ENCODE measurements at places on chromosomes 7 and 10.

DNA sequence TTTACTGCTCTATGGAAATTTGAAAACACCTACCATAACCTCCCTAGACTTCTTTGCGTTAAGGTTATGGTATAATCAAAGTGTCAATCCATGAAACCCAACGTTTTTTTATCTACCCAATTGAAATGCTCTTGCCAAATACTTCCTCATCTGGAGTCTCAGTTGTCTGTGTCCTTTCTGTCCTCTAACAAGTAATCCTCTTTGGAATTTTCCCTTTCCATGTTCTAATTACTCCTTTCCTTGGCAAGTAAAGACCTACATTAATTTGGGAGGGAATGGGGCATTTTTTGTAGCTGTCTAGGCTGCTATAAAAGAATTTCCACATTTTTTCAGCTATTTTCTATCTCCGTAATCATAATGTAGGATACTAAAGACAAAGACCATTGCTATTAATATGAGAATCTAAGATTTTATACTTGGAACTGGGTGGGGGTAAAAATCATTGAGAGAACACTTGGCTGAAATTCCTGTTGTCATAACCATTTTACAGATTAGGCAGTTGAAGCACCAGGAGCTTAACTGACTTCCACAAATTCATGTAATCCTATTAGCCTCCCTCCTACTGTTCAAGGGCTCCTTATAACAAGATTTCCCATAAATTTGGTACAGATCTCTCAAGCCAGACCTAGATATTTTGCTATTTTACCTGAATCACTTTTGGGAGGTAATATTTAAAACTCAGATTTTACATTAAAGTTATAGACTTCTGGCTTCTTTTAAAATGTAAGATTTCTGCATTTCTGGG is 1307.6 kb downstream of the XPNPEP1 start:
- no peak for DNase-seq

DNA sequence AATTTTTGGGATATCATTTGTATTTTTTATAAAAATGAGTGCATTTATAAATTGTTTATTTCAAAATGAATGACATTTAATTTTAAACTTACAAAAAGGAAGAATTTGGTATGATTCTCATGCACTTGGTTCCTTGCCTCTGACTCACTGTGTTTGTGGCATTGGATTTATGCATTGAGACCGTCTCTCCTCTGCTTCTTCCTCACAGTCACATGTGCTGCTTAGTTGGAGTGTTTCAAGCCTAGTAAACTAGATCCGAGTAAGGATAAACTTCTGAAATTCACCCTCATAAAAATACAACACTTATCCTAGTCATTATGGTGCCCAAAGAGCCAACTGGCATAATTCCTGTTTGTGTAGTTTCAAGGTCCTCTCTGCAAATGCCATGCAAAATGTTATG is 19.1 kb upstream of the FZD8 start:
- DNase-seq, result no peak

DNA sequence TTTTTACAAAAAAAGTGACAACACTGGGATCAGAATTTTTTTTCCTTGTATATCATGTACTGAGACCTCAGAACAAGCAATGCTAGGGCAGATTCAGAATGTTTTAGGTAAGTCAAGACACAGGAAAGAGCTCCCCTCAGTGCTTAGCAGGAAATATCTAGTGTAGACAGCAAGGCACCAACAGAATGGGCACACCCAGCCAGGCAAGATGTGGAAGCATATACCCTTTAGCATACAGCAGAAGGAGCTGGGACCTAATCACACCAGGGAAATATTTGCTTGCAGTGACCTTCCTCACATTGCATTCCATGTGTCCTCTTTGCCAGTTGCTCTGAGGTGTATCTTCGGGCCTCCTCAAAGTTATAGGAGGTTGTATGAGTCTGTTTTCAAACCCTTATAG is 497.6 kb upstream of the LRRN3 start:
- no peak for DNase-seq

DNA sequence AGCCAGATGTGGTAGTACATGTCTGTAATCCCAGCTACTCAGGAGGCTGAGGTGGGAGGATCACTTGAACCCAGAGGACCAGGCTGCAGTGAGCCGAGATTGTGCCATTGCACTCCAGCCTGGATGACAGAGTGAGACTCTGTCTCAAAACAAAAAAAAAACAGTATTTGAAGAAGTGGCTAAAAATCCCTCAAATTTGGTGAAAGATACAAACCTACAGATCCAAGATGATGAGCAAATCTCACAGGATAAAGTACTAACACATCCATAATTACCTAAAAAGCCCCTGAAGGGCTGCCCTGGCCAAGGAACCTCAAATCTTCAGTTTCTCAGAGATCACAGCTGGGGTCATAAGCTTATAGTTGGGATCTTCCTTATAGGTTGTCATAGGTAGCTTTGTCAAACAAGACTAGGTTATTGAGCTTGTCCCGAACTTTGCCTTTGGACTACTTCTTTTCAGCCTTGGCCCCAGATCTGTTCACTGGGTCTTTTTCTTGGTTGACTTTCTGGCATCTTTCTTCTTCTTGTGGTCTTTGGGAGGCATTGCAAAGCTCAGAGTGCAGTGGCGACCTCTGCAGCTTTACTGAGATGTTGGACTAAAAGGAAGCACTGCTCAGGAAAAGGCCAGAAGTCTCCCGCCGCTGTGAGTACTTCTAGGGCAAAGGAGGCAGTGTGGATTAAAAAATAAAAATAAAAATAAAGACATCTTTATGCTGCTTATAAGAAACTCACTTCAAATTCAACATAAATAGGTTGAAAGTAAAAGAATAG is 28.6 kb upstream of the SAR1A start:
- DNase-seq, result peak; percentile 32

GRCh38 chr10:24873281-24873683 is 79.1 kb downstream of the PRTFDC1 start:
- DNase-seq, result no peak

DNA sequence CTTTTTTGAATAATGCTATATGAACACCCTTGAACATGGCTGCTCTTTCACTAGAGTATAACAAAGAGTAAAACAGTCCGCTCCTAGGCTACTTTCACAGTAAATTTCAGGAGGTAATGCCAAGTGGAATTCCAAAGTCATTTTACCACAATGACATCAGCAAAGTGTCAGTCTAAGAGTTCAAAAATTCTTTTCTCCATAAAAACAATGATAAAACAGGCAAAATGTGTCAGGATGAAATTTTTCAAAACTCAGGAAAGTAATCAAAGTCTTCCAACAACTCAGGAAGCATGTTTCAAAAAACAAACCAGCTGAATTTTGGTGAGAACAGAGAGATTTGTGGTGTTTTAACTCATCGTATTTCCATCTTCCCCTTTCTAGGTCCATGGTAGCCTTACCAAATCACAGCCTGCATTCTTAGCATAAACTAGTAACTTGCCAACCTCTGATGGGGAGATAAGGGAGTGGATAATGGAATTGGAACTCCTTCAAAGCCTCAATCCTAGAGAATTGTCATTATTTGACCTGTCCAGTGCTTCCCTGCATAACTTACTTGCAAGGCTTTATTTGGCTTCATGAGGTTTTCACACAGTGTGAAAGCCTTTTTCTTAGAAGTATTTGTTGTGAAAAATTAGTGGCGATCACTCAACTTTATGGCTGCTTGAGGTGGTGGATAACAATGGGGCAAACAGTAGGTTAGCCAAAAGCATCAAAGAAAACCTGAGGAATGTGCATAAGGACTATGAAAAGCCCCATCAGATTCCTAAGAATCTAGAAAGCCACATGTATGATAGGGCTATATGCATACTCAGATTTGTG is 302.7 kb downstream of the HDAC9 start:
- DNase-seq, result no peak
